PC-3 (cell line): ENCODE measurements at places on chromosomes 2 and 18. TPM values are rescaled to one million over a fixed set of nuclear protein-coding genes. Genes with fewer than 3 reads are reported as not detected.

DNA sequence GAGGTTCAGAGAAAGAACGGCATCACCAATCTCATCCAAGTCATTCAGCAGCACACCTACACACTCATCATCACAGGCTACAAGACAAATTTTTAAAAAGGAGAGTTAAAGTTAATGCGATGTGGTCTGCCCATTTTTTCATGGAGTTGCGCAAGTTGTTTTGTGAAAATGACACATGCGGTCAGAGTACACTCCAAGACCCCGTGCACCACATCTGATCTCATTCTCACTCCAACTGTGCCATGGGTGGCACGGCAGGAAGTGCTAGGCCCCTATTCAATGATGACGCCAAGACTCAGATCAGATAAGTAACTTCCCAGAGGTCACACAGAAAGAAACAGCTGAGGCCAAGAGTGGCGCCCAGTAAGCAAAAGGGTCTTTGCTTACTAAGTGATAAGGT is 119.8 kb downstream of the LAMA1 start:
- peak; percentile 7 for DNase-seq

- no peak for DNase-seq
These were observed 8.9 kb upstream of the GALNT1 start for GRCh38 chr18:35572644-35573043.

GRCh38 chr18:2971741-2972552 is 41.0 kb downstream of the LPIN2 start:
- no peak for DNase-seq

DNA sequence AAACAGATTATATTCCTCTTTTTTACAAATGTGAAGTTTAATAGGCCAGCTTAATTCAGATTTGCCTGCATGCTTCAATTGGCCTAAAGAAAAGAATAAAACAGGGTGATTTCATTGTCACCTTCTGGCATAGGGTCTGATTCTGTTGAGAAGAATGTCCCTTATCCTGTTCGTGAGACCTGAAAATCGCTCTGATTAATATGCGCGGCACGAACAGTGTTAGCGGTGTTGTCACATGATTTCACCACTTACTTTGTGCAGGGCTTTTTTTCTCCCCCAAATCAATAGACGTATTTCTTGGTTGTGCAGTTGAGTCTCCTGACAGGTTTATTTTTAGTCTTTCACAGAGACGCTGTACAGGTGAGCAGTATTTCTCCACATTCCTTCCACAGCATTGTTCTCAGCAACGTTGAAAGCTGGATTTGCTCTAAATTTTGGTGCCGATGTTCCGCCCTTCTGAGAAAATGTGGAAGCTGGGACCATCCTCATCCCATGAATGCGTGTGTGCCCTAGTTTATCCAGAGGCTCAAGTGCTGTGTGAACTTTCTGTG is 81.9 kb downstream of the ITGB1BP1 start:
- DNase-seq: no peak

The SERPINB4 gene
- 0.40 TPM in 1 of 2 replicates, not detected in the other for total RNA-seq

The ZBTB7C gene
- 1.1 and 1.3 TPM in 2 replicates for total RNA-seq

The GCKR gene
- total RNA-seq: not detected in 2 replicates
